ENCODE measurements at places on chromosomes 1 and 21.

- DNase-seq, result no peak
Observed at GRCh38 chr1:212678456-212679410, 20.9 kb downstream of the BATF3 start.

DNA sequence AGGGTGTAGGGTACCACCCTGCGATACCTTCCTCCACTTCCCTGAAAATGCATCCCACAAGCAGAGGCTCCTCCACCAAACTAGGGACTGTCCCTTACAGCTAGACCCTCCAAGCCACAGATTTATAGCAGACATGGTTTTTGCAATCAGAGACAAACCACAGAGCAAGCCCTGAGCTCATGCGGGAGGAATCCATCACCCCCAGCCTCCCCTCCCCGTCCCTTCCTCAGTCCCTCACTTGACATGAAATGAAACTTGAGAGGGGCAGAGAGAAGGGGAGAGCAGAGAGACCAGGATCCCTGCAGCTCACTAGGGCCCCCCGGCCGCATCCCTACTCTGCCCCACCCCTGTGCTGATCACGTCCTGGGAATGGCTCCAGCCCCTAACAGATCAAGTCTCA is 94.9 kb downstream of the MRPL37 start:
- DNase-seq, result no peak

GRCh38 chr1:13543451-13544220 is 29.8 kb upstream of the LRRC38 start:
- no peak for DNase-seq

DNA sequence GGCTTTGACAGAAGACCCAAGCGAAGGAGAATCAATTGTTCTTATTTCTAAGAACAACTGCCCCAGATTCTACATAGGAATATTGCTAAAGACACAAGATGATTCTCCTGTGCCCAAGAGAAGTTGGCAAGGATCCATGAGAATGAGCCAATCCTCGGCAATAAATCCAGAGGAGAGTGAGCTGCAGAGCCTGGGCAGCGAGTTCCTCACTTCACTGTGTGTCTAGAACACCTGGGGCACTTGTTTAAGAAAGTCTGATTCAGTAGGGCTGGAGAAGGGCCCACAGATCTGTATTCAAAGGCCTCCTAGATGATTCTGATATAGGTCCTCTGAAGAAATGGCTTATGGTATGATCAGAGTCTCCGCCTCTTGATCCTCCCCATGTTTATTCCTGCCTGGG is 31.8 kb downstream of the GADD45A start:
- DNase-seq, result no peak

DNA sequence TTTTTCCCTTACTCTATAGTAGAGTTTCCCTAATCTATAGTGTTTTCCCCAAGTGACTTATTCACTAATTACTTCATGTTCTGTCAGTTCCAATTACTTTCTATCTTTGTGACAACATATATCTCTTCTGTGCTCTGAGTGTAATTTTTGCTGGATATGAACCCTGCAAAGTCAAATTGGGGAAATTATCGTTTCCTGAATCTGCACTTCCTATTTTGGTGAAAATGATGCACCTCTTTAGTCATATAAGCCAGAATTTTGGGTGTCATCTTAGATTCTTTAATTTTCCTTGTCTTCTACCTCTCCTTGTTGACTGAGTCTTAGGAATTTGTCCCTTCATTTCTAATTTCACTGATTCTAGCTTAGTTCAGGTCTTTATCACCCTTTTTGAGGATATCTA is 33.4 kb upstream of the PRKACB start:
- no peak for DNase-seq
